NCI-H187 treated with DMSO at 0.1 percent for 48 hours (cell line): ENCODE measurements at places on chromosomes 3 and 15.

DNA sequence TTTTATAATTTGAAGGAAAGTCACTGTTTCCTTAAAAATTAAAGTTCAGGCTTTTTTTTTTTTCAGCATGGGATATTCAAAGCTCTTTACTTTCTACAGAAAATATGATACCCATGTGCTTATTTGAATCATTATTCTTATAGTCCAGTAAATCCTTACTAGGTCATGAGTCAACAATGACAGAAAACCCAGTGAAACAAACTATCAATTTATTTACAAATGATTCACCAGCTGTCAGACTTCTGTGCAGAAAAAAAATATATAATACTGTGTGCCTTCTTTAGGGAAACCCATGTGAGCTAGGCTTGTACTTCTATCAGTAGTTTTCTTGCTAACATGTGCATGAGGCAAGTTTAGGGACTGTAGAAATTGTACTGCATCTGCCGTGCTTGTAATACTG lies 1.2 kb downstream of the ACP3 start:
- no peak for DNase-seq

DNA sequence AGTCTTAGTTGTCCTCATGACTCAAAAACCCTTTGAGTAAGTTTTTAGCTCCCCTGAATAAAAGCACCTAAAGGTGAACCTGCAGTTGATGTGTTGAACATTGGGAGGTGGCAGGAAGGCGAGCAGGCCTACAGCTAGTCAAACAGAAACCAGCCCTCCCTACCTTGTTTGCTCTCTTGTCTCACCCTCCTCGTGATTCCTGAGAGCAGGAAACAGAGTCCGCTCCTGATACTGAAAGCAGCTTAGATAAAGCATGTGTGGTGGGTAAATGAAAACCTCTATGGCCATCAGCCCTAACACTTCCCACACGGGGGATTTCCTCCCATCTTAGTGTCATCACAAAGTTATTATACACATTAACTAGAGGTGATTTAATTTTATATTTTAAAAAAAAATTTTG lies 21.8 kb upstream of the CLDN18 start:
- DNase-seq: no peak

- no peak for DNase-seq
Observed at GRCh38 chr3:146550070-146550615, 5.7 kb upstream of the PLSCR1 start.

- DNase-seq: no peak
Observed at GRCh38 chr15:73658645-73659044, 25.5 kb upstream of the NPTN start.

- DNase-seq: no peak
Observed at GRCh38 chr3:111592143-111592542, 3.0 kb downstream of the ZBED2 start.

DNA sequence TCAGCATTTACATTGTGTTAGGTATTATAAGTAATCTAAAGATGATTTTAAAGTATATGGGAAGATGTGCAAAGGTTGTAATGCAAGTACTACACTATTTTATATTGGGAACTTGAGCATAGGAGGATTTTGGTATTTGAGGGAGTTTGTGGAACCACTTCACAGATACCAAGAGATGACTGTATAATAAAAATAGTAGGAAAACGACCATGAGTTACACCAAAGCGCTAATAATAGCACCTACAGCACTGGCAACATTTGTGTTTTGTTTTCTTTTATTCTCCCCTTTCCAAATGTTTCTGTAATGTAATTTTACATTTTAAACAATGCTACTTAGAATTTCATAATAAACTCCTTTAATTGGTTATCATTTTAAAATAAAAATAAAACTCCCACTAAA lies 10.5 kb downstream of the CNBP start:
- DNase-seq: no peak
